Activated CD4-positive, alpha-beta T cell treated with anti-CD3 and anti-CD28 coated beads, Interleukin-2, amount 10 ng/mL, durations not matched to agents 24 days and 14 days (primary cell): ENCODE measurements at places on chromosomes 11 and 22. TPM values are rescaled to one million over a fixed set of nuclear protein-coding genes. Genes with fewer than 3 reads are reported as not detected.
A peak's percentile ranks its signal among the peaks of the same experiment; 100 is the strongest.

The EMID1 gene
- total RNA-seq = not detected in 2 replicates

DNA sequence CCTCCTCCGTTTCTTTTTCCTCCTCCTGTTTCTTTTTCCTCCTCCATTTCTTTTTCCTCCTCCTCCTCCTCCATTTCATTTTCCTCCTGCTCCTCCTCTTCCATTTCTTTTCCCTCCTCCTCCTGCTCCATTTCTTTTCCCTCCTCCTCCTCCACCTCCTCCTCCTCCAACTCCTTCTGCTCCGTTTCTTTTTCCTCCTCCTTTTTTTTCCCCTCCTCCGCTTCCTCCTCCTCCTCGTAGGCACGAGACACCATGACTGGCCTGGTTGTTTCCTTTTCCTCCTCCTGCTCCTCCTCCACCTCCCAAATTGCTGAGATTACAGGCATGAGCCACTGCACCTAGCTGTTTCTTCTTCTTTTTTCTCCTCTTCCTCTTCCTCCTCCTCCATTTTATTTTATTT is 25.6 kb upstream of the DRICH1 start:
- no peak overlapping the region for H3K27ac ChIP-seq
- no peak overlapping the region for H3K4me3 ChIP-seq
- H3K36me3 ChIP-seq = peaks cover 30% of the 10 kb centered on the region
- no peak for DNase-seq
- no peaks in the 10 kb centered on the region for H3K4me1 ChIP-seq

DNA sequence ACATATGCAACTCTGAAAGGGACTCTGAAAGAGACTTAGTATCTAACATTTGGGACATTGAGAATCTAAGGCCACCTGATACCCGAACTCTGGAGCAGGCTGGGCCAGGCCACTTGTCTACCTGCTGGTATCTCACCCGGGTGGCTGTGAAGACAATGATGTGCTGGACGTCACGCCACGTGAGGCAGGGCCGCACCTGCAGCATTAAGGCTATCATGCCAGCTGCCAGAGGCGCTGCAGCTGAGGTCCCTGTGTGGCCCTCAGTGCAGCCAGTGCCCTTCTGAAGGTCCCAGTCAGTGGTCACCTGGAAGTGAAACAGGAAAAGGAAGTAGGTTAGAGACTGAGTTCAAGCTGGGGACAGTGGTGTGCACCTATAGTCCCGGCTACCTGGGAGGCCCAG is 12.4 kb downstream of the PCSK7 start:
- H3K27ac ChIP-seq = no peak overlapping the region
- H3K4me3 ChIP-seq = no peak overlapping the region
- no peak for DNase-seq
- H3K27me3 ChIP-seq = no peaks in the 10 kb centered on the region

- peaks cover 2% of the 10 kb centered on the region for H3K27me3 ChIP-seq
- no peak overlapping the region for H3K4me3 ChIP-seq
- H3K27ac ChIP-seq = no peak overlapping the region
- DNase-seq = no peak
- no peaks in the 10 kb centered on the region for H3K4me1 ChIP-seq
These were observed 500.4 kb downstream of the MIAT start for GRCh38 chr22:27157666-27158370.

- no peak overlapping the region for H3K27ac ChIP-seq
- no peak overlapping the region for H3K4me3 ChIP-seq
- no peaks in the 10 kb centered on the region for H3K36me3 ChIP-seq
- no peaks in the 10 kb centered on the region for H3K4me1 ChIP-seq
These were observed 27.1 kb downstream of the TIMP3 start for GRCh38 chr22:32828561-32828960.

The OR5P2 gene
- not detected in 2 replicates for total RNA-seq

- DNase-seq = no peak
- no peak overlapping the region for H3K27ac ChIP-seq
- no peak overlapping the region for H3K4me3 ChIP-seq
- no peaks in the 10 kb centered on the region for H3K36me3 ChIP-seq
These were observed 21.6 kb downstream of the TREH start for GRCh38 chr11:118657709-118658428.

DNA sequence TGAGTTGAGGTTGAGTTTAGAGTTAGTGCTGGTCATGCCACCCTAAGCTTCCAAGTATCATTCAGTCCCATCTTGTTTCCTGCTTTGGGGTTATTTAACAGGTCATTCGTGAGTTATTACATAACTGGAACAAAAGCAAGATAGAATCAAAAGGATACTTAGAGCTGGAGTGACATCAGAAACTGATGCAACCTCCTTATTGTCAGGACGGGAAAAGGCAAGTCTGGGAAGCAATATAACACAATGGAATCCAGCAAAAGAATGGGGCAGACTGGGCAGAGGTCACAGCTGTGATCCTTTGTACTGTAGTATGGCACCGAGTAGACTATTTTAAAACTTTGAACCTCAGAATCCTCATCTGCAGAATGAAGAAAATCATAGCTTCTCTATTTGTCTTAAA is 4.4 kb upstream of the PRSS23 start:
- peaks cover 3% of the 10 kb centered on the region for H3K4me1 ChIP-seq
- H3K27ac ChIP-seq = no peak overlapping the region
- H3K27me3 ChIP-seq = peaks cover 41% of the 10 kb centered on the region

- H3K36me3 ChIP-seq = no peaks in the 10 kb centered on the region
- no peak for DNase-seq
- H3K4me3 ChIP-seq = no peak overlapping the region
- H3K4me1 ChIP-seq = no peaks in the 10 kb centered on the region
- no peak overlapping the region for H3K27ac ChIP-seq
These were observed 68.5 kb upstream of the SLC35C1 start for GRCh38 chr11:45736424-45736823.

DNA sequence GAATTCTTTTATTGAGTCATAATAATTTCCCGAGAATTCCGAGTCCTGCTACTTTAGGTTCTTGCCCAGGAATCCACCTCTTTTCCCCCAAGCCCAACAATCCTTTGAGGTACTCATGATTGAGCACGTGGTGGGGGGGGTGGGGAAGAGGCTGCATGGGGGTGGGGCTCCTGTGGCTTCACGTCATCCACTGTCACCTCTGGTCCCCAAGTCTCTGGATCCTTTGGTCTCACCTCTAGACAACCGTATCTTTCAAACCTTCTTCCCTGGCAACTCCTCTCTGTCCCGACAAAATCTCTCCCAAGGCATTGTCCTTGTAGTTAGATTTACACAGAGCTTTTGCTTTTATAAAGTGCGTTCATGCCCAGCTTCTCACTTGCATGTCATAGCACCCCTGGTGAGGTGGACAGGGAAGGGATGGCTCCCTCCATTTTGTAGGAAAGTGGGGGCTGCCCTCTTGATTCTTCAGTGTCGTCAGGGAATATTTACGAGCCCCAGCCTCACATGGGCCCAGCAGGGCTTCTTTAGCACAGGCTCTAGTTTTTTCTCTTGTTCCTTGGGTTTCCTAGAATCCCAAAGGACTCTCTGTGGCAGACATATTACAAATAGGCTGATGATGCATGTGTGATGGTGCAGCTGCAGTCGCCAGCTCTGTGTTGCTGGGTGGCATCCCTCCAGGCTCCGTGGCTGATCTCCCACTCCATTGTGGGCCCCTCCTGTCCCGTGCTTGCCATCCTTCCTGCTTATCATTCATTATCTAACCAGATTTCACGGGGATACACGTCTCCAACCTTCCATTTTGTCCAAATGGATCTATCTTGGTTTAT is 8.4 kb downstream of the UCP3 start:
- peak overlapping the region; percentile 82 for H3K27ac ChIP-seq
- H3K27me3 ChIP-seq = no peaks in the 10 kb centered on the region
- no peak overlapping the region for H3K4me3 ChIP-seq
- no peak for DNase-seq

DNA sequence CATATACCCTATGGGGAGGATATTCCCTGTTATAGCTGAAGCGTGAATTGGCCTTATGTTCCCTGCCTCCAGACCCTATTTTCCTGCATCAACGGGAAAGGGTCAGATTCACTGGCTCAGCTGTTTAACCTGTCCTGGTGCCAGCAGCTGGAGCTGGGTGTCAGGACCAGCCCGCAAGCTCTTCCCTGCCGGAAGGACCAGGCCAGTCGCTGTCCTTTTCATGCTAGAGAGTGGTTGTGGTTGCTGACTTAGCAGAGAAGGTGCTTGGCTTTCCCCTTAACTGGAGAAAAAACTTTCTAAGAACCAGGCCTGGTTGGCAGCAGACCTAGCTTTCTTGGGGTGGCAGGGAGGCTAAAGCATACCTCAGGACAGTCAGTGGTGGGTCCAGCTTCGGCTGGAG is 5.2 kb upstream of the SREBF2 start:
- H3K4me1 ChIP-seq = peaks cover 42% of the 10 kb centered on the region
- peaks cover 2% of the 10 kb centered on the region for H3K27me3 ChIP-seq
- DNase-seq = no peak
- H3K4me3 ChIP-seq = no peak overlapping the region
- H3K27ac ChIP-seq = peak overlapping the region; percentile 34

The TPBGL gene
- total RNA-seq = 0.19 and 0.61 TPM in 2 replicates

GRCh38 chr11:10943968-10944367 is 86.1 kb upstream of the ZBED5 start:
- H3K4me1 ChIP-seq = peaks cover 4% of the 10 kb centered on the region
- H3K27ac ChIP-seq = no peak overlapping the region
- no peak for DNase-seq
- H3K4me3 ChIP-seq = no peak overlapping the region
- H3K36me3 ChIP-seq = no peaks in the 10 kb centered on the region

The OR52N4 gene
- total RNA-seq = 0.38 TPM in 1 of 2 replicates, not detected in the other

DNA sequence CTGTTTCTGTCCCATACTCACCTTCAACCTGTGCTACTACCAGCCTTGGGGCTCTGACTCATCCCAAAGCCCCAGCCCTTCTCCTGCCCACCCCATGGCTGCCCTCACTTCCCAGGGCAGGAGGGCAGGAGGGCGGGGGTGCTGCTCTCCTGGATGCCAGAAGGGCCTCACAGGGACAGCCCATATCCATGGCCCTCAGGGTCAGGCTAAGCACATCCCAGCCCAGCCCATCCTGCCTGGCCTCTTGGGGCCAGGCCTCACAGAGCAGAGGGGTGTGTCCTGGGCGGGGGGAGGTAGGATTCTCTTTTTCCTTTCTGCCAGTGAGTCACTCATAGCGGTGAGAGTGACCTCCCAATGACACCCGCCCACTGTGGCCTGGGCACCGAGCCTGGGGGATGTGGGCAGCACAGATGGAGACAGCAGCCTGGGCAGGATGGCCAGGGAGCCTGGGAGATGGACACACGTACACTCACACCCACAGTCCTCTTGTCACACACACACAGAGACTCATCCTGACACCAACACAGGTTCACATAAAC is 2.4 kb downstream of the LTBP3 start:
- no peak for DNase-seq
- H3K27me3 ChIP-seq = no peaks in the 10 kb centered on the region
- H3K4me3 ChIP-seq = peak overlapping the region; percentile 86
- peaks cover 19% of the 10 kb centered on the region for H3K36me3 ChIP-seq
- peak overlapping the region; percentile 88 for H3K27ac ChIP-seq

GRCh38 chr22:29443452-29443851 is 5.1 kb downstream of the RFPL1 start:
- no peaks in the 10 kb centered on the region for H3K4me1 ChIP-seq
- H3K36me3 ChIP-seq = no peaks in the 10 kb centered on the region
- H3K27ac ChIP-seq = no peak overlapping the region
- no peak for DNase-seq

- no peak for DNase-seq
- H3K4me3 ChIP-seq = no peak overlapping the region
- H3K27ac ChIP-seq = no peak overlapping the region
- H3K4me1 ChIP-seq = no peaks in the 10 kb centered on the region
These were observed 98.1 kb downstream of the CEP164 start for GRCh38 chr11:117425679-117426296.

The OR51B2 gene
- not detected in 2 replicates for total RNA-seq

- no peak overlapping the region for H3K4me3 ChIP-seq
- no peak overlapping the region for H3K27ac ChIP-seq
- no peaks in the 10 kb centered on the region for H3K36me3 ChIP-seq
- DNase-seq = no peak
- H3K4me1 ChIP-seq = no peaks in the 10 kb centered on the region
- H3K27me3 ChIP-seq = no peaks in the 10 kb centered on the region
These were observed 853.5 kb downstream of the METTL15 start for GRCh38 chr11:28961726-28962125.

GRCh38 chr11:45995342-45995734 is 72.9 kb downstream of the LARGE2 start:
- H3K36me3 ChIP-seq = no peaks in the 10 kb centered on the region
- H3K27me3 ChIP-seq = no peaks in the 10 kb centered on the region
- DNase-seq = no peak
